ELF-1 (cell line): ENCODE measurements at places on chromosomes 6 and 20.

- no peak for DNase-seq
Measured at GRCh38 chr6:70668499-70668812, 773 bp downstream of the SMAP1 start.

DNA sequence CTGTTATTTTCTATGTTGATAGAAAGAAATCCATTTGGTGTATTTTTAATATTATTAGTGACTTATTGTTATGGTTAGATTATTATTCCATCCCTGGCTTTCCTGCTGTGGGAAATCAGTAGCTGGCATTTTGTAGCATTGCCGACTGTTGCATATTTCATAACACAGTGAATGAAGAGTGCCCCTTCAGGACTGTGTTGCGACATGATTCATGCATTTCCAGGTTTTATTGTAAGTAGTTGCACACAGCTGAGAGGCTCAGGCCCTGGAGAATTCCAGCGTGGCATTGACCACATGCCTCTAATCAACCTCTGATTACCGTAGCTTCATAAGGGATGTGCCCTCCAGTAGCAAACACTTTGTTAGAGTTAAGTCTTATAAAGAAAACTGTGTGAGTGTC is 263.9 kb downstream of the FARS2 start:
- no peak for DNase-seq

- no peak for DNase-seq
Measured at GRCh38 chr20:44630297-44630696, 21.2 kb downstream of the ADA start.

DNA sequence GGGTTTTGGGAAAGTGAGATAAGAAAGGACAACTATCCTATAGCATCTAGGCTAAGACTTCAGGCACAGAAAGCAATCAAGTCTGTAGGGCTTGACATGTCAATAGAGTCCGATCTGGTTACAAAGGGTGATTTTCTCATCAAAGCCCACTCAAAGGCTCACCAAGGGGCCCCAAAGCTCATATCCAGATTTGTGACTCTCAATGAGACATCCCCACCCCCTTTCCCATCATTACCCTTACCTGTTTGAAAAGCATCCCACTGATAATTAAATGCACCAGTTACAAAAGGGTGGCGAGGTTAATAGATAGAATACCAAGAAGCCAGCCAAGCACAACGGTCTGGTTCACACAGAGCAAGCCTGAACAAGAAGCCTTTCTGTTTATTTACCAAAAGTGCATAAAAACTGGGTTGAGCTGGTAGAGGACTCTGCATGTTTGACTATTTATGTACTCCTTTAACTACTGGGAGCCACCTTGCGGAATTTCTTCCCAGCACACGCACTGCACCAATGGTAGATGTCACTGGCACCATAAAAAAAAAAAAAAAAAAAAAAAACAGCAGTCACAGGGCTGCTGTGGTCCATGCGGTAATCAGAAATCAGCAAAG is 6.1 kb downstream of the JAG1 start:
- DNase-seq = no peak

- no peak for DNase-seq
Measured at GRCh38 chr6:11459079-11459610, 78.4 kb upstream of the TMEM170B start.

DNA sequence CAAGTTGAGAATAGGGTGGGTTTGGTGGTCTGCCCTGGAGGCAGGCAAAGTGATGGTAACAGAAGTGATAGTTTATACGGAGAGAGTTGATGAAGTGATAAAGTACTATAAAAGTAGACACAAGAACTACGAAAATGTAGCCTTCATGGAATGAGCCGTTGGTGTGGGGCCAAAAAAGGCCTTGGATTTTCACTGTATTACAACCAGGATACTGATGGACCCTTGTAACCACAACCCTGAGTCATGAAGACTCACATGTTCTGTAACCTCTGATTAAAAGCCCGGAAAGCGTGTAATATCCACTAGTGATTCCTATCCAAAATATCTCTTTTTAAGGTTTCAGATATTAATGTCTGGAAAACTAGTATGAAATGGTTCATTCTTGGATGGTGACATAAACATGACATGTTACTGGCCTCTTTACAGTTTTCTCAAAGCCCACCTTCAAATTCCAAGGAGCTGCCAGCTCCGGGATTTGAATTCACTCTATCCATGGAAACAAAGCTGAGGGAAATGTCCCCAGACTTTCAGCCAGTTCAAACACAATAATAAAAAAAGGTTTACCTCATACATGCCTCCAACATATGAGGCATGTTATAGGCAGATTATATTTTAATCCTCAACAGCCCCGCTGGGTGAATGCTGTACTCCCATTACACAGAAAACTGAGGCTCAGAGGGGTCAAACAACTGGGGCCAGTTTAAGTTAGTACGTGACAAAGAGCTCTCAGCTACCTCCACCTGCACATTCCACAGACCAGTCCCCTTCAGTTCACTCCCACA is 55.4 kb downstream of the MRPL14 start:
- no peak for DNase-seq

DNA sequence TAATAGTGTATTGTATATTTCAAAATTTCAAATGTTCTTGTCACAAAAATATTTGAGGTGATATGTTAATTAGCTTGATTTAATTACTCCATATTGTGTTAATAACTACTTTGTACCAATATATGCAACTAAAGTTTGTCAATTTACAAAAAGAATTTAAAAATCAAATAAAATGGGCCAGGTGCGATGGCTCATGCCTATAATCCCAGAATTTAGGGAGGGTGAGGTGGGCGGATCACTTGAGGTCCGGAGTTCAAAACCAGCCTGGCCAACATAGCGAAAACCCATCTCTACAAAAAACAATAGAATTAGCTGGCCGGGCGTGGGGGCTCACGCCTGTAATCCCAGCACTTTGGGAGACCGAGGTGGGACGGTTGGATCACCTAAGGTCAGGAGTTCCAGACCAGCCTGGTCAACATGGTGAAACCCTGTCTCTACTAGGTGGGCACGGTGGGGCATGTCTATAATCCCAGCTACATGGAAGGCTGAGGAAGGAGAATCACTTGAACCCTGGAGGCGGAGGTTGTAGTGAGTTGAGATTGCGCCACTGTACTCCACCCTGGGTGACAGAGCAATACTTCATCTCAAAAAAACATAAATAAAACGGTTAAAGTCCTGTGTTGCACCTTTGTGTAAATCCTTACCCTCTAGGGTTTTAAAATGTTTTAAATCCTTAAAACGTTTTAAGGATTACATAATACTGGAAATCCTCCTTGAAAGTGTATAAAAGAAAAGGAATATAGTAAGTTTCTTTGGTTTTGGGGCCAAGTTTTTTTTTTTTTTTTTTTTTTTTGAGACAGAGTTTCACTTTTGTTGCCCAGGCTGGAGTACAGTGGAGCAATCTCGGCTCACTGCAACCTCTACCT is 4.0 kb downstream of the HSPA1B start:
- no peak for DNase-seq

GRCh38 chr20:906703-907270 is 9.3 kb downstream of the ANGPT4 start:
- DNase-seq = no peak

GRCh38 chr20:34250005-34250404 is 8.8 kb downstream of the ASIP start:
- no peak for DNase-seq

- DNase-seq = no peak
Measured at GRCh38 chr20:2814076-2814475, 711 bp upstream of the C20orf141 start.

DNA sequence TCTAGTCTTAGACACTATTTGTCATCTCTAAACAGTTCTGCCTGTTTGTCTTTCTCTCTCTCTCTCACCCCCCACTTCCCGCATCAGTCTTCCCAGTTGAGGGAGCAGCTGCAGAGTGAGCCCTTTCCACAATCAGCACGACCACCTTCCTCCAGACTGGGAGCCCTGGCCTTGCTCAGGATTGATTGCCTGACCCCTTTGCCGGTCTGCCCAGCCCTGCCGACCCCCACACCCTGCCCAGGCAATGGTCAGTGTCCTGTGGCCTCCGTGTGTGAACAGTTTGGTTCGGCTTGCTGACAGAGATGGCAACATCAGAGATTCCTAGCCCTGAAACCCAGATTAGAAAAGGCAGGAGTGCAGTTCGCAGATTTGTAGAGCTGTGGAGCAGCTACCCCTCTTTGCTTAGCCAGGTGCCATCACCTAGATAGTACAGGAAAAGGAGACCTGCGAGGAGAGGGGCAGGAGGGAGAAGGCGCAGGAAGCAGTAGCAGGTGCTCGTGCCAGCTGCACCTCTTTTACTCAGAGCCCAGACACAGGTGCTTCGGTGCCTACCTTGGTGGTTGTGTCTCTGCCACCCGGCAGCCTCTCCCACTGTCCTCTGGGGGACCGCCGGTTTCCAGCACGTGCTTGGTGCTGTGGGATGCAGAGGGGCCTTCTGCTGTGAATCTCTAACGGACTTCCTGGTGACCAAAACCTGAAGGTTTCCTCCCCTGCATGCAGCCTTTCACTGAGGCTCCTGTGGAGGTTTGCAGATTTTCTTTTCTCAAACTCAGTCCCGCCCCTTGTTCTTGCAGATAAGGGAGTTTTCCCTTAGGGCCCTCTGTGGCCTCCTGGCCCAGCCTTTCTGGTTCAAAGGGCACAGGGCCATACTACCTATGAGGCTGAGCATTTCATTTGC is 92.4 kb downstream of the SCML4 start:
- peak; percentile 40 for DNase-seq

DNA sequence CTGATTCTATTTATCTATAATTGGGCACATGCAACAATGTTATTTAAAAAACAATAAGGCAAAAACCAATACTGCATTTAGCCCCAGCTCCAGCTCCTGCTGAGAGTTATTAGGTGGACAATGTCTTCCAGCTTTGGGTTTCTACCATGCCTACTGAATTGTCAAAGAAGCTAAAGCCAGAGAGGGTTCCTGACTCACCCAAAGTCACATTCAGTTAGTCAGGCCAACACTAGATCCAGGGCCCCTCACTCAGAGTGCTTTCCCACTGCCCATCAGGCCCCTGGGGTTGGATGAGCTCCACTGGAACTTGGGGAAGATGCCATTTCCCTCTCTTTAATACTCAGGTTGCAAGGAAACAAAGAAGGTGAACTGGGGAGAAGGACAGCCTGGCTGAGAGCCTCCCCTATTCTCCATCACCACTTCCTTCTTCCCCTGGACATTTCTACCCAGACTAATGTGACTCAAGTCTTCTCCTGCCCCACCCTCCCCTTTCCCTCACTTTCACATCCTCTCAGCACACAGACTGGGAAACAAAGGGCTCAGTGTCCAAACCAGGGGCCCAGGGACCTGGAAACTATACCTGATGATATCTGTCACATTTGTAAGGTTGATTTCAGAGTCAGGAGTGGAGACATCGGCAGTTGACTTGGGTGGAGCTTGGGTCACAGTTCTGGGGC is 6.0 kb downstream of the TREM1 start:
- DNase-seq = no peak

- no peak for DNase-seq
Measured at GRCh38 chr6:38364775-38365174, 275.0 kb downstream of the BTBD9 start.

DNA sequence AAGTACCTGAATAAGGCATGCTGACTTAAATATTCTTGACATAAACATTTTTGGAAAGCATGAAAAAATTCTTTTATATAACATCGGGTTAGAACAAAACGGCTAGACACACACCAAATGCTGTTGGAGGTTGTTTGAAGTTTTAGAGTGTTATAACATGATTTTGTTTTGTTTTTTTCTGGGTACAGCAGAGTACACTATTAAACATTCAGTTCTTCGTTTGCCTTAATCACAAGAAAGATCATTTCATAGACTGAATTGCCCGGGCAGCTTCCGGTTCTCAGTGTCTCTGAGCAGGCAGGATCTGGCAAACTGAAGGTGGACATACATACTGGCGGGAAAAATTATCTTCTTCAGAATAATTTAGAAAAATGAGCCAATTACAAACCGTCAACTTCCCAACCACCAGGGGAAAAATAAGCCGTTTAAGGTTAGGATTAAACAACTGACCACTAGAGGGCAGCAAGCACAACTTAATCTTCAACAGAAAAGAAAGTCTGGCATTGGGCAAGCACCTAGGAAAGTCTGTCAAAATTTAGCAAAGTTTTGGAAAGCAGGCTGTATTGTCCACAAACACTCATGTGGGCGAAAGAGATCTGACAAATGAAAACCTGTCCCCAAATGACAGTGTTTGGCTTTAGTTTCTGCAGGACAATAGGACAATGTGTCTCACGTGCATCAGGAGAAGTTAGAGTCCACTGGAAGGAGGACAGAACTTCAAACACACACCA is 15.0 kb downstream of the ZNF217 start:
- DNase-seq = peak; percentile 81

DNA sequence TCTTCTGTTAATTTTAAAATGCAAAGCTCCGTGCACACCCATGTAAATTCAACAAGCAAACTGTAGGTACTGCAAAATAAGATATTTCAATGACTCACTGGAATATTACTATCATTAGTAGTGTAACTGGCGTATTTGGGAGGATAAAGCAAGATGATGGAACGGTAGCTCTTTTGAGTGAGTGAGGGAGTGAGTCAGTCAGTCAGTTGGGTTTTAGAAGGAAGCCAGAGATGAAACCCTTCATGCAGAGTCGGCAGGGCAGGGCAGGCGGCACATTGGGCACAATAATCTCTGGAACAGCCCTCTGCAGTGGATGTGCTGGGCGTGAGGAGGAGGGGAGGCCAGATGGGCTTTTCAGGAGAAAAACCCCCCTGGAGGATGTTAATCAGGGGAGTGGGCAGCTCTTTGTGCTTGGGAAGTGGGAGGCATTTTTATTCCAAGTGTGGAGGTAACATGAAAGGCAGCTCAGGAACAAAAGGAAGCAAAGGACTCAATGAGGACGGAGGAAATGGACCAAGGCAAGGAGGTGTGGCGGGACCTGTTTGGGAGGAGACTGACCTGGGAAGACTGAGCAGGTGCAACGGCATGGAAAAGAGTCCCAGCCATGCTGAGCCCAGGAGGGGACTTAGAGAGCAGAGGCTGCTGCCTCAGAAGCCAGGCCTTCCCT is 171.2 kb downstream of the ZDHHC14 start:
- peak; percentile 92 for DNase-seq

GRCh38 chr6:168662301-168662936 is 221.4 kb downstream of the SMOC2 start:
- no peak for DNase-seq

- DNase-seq = no peak
Measured at GRCh38 chr6:136822046-136822375, 381 bp upstream of the PEX7 start.

GRCh38 chr20:58669287-58670006 is 18.4 kb downstream of the STX16 start:
- peak; percentile 84 for DNase-seq

GRCh38 chr6:45963896-45964295 is 51.8 kb downstream of the CLIC5 start:
- no peak for DNase-seq

DNA sequence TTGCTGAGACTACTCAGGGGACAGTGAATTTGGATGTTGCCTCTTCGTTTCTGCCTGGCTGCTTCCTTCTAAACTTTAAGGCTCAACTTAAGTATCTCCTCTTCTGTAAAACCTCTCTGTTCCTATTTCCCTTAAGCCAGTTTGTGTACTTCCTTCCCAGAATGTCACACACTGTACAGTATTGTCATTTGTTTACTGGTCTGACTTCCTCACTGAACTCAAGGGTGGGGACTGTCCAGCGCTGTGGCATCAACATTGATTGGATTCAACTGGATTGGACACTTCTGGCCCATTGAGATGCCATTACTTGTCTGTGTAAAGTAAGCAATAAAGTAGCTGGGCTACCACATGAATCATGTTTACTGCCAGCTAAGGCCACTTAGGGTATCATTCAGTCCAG is 69.7 kb downstream of the ANKS1A start:
- DNase-seq = no peak

- no peak for DNase-seq
Measured at GRCh38 chr6:166343150-166343487, 774 bp upstream of the SFT2D1 start.
